ENCODE measurements at places on chromosomes 7 and 10. TPM values are rescaled to one million over a fixed set of nuclear protein-coding genes. Genes with fewer than 3 reads are reported as not detected.

The MMRN2 gene
- total RNA-seq, result 14.8 TPM

The ASB10 gene
- not detected for total RNA-seq

The HOXA4 gene
- total RNA-seq, result 6.7 TPM

The AKR1E2 gene
- total RNA-seq, result 23.1 TPM

The CFTR gene
- total RNA-seq, result 0.99 TPM

The PTPRE gene
- total RNA-seq, result 9.8 TPM

The LRRC18 gene
- total RNA-seq, result not detected

The ARF5 gene
- 211 TPM for total RNA-seq

The H2BK1 gene
- not detected for total RNA-seq

- H3K27me3 ChIP-seq, result no peaks in the 10 kb centered on the region
- H3K36me3 ChIP-seq, result no peaks in the 10 kb centered on the region
- no peaks in the 10 kb centered on the region for H3K4me1 ChIP-seq
- H3K4me3 ChIP-seq, result no peak overlapping the region
Observed at GRCh38 chr10:55397777-55398496, 596.9 kb upstream of the PCDH15 start.

DNA sequence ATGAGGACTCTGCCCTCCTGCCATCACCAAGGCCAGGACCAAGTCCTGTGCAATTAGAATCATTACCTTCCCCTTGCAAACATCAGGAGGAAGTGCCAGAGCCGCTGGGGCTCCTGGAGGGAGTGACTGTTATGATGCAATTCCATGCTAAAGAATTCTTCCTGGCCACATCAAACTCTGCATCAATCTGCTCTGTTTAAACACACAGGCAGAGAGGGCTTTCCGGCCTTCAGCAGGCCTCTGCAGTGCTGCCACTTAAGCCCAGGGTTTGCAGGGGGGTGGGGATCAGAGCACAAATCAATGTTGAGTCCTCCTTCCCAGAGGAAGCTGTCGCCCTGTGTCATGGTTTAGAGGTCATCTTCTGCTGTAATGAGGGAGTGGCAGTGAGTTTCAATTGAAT is 58.1 kb downstream of the CTBP2 start:
- peaks cover 48% of the 10 kb centered on the region for H3K36me3 ChIP-seq
- no peaks in the 10 kb centered on the region for H3K27me3 ChIP-seq
- H3K4me1 ChIP-seq, result peaks cover 16% of the 10 kb centered on the region
- no peak overlapping the region for H3K27ac ChIP-seq

DNA sequence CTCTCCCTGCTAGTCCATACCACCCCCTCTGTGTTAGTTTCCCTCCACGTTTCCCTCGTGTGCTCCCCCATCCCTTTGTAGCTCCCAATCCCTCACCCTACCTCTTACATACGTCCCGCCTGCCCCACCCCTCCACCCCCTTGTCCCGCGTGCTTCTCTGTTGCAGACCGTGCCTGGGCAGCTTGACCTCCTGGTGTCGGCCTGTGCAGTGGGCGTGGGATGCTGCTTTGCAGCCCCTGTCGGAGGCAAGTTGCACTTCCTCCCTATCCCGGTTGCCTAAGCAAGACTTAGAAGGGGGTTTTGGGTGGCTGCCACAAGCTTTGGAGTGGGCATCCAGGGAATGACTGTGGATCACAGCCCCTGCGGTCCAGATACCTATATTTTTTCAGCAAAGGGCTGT is 7.7 kb downstream of the CLCN1 start:
- DNase-seq, result no peak
- H3K4me1 ChIP-seq, result peaks cover 6% of the 10 kb centered on the region
- no peak overlapping the region for H3K4me3 ChIP-seq
- H3K27me3 ChIP-seq, result no peaks in the 10 kb centered on the region
- no peaks in the 10 kb centered on the region for H3K36me3 ChIP-seq
- no peak overlapping the region for H3K27ac ChIP-seq

DNA sequence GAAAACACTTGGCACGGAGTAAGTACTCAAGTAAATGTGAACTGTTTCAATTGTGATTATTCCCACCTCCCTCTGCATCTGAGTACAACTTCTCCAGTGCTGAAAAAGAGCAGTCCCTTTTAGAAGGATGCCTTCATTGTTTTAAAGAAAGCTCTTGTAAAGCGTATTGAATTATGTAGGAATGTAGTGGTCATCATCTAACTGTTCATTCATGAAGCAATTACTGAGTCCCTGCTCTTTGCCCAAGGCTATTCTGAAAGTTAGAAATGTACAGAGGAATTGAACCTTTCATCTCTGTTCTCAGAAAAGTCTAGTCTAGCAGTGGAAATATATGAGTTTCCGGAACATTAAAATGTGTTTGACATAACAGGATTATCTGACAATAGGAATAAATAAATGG is 127.8 kb downstream of the CACNB2 start:
- H3K27ac ChIP-seq, result no peak overlapping the region
- no peaks in the 10 kb centered on the region for H3K36me3 ChIP-seq
- H3K4me3 ChIP-seq, result no peak overlapping the region
- no peak for DNase-seq

- DNase-seq, result no peak
- no peak overlapping the region for H3K27ac ChIP-seq
- peaks cover 6% of the 10 kb centered on the region for H3K4me1 ChIP-seq
- peaks cover 91% of the 10 kb centered on the region for H3K27me3 ChIP-seq
- H3K4me3 ChIP-seq, result no peak overlapping the region
- H3K36me3 ChIP-seq, result no peaks in the 10 kb centered on the region
Observed at GRCh38 chr10:26222563-26222962, 6.0 kb downstream of the GAD2 start.

- H3K4me1 ChIP-seq, result peaks cover 84% of the 10 kb centered on the region
- no peak for DNase-seq
- no peaks in the 10 kb centered on the region for H3K27me3 ChIP-seq
- H3K36me3 ChIP-seq, result no peaks in the 10 kb centered on the region
- no peak overlapping the region for H3K4me3 ChIP-seq
- peak overlapping the region; percentile 81 for H3K27ac ChIP-seq
Observed at GRCh38 chr10:119252051-119252465, 44.7 kb downstream of the GRK5 start.

- H3K27ac ChIP-seq, result peak overlapping the region; percentile 59
- DNase-seq, result no peak
- H3K27me3 ChIP-seq, result no peaks in the 10 kb centered on the region
- H3K36me3 ChIP-seq, result no peaks in the 10 kb centered on the region
Observed at GRCh38 chr10:88974012-88974411, 16.6 kb upstream of the FAS start.

- no peak for DNase-seq
- peak overlapping the region; percentile 22 for H3K27ac ChIP-seq
- H3K36me3 ChIP-seq, result no peaks in the 10 kb centered on the region
Observed at GRCh38 chr7:6268023-6268900, 4.2 kb downstream of the CYTH3 start.

- no peak for DNase-seq
- no peaks in the 10 kb centered on the region for H3K4me1 ChIP-seq
- H3K27me3 ChIP-seq, result no peaks in the 10 kb centered on the region
- H3K36me3 ChIP-seq, result peaks cover 17% of the 10 kb centered on the region
- H3K27ac ChIP-seq, result no peak overlapping the region
Observed at GRCh38 chr10:92011560-92012214, 88.1 kb downstream of the BTAF1 start.

- H3K27me3 ChIP-seq, result no peaks in the 10 kb centered on the region
- H3K27ac ChIP-seq, result no peak overlapping the region
- H3K36me3 ChIP-seq, result no peaks in the 10 kb centered on the region
- H3K4me1 ChIP-seq, result no peaks in the 10 kb centered on the region
- no peak for DNase-seq
Observed at GRCh38 chr10:15491856-15492642, 121.0 kb upstream of the FAM171A1 start.

DNA sequence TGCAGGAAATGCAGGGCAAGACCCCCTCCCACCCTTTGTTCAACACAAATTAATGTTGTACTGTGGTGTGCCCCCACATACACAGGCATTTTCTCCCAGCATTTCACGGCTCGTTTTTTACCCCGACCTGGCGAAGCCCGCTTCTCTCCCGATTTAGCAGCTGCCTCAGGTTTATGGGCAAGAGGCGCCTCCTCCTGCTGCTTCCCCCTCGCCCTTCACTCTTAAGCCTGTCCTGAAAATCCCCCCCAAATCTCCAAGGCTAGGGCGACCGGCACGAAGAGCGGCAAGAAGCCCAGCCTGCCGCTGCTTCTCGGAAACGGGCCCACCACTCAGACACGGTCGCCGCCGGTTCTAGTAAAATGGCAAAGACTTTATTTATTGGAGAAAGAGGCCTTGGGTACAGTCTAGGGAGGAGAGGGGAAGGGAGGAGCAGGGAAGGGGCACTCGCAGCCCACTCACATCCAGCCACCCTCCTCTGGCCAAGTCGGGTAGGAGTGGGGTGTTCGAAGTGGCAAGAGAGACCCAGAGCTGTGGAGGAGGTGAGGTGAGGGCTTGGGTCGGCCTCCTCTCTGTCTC is 3.3 kb downstream of the LBX1 start:
- H3K4me3 ChIP-seq, result no peak overlapping the region
- DNase-seq, result no peak
- peaks cover 60% of the 10 kb centered on the region for H3K27me3 ChIP-seq

DNA sequence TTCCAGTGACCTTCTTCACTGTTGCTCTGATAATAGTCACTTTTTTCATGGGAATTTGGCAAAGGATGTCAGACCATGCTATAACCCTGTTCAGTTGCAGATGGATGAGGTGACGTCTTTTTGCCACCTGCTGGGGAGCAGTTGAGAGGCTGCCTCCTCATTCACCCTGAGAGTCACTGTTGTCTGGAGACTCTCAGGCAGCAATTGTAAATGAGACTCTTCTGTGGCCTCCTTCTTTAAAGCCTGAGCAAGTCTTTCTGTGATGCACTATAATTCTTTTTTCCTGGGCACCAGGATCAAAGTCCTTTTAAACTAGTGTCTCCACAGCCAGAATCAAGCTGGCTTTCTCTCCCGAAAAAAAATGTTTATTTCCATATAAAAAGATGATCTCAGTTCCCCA is 345.1 kb downstream of the ARL4A start:
- no peaks in the 10 kb centered on the region for H3K27me3 ChIP-seq
- H3K4me3 ChIP-seq, result no peak overlapping the region
- no peaks in the 10 kb centered on the region for H3K36me3 ChIP-seq
- no peak for DNase-seq
- H3K4me1 ChIP-seq, result no peaks in the 10 kb centered on the region

GRCh38 chr10:103838862-103839518 is 16.4 kb downstream of the SH3PXD2A start:
- peaks cover 32% of the 10 kb centered on the region for H3K4me1 ChIP-seq
- H3K36me3 ChIP-seq, result no peaks in the 10 kb centered on the region
- DNase-seq, result no peak
- H3K27me3 ChIP-seq, result no peaks in the 10 kb centered on the region
- H3K4me3 ChIP-seq, result no peak overlapping the region

DNA sequence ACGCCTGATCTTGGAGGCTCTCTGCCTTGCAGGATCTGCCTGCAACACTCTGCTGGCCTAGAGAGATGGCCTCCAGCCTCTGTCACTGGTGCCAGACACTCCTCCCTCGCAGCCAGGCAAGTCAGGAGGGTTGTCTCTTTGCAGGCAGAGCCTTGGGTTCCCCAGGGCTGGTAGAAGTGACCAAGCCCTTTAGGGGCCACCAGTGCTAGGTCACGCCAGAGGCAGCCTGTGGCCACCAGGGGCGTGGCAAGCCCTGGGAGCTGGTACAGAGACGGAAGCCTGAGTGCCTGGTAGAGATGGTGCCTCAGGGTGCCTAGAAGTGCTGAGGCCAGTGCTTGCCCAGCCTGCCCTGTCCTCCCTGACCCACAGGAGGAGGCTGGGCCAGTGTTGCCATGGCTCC is 9.1 kb downstream of the ADCYAP1R1 start:
- no peaks in the 10 kb centered on the region for H3K4me1 ChIP-seq
- H3K27me3 ChIP-seq, result no peaks in the 10 kb centered on the region
- no peak overlapping the region for H3K4me3 ChIP-seq
- no peak overlapping the region for H3K27ac ChIP-seq

GRCh38 chr10:128339753-128340152 is 213.5 kb upstream of the MKI67 start:
- H3K36me3 ChIP-seq, result no peaks in the 10 kb centered on the region
- no peak for DNase-seq
- peaks cover 3% of the 10 kb centered on the region for H3K27me3 ChIP-seq
- H3K27ac ChIP-seq, result no peak overlapping the region
- H3K4me3 ChIP-seq, result no peak overlapping the region
